ENCODE measurements at places on chromosomes 16 and 17.

DNA sequence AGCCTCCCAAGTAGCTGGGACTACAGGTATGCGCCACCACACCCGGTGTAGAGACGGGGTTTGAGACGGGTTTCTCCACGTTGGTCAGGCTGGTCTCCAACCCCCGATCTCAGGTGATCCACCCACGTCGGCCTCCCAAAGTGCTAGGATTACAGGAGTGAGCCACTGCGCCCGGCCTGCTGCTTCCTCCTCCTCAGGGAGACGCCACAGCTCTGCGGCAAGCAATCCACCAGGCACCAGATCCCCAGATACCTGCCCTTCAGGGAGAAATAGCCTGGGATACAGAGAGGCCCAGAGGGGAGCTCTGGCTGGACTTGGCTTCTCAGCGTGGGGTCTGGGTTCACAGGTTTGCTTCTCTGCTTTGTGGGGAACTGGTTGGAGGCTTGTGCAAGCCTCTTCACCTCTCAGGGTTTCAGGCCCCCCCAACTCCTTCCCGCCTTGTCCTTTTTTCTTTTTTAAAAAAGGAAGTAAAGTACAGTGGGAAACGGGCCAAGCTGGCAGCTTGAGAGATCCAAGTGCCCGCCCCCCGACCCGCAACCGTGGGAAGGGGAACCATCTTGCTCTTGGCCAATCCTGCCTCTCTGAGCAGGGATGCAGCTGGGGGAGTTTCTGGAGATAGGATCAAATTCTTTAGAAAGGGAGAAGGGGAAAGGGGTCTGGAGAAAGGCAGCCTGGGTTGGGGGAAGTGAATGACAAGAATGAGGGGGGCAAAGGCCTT, 2.6 kb upstream of the SPHK1 start:
- DNase-seq: no peak

GRCh38 chr17:74190154-74190553, 13.3 kb upstream of the RPL38 start:
- no peak for DNase-seq

DNA sequence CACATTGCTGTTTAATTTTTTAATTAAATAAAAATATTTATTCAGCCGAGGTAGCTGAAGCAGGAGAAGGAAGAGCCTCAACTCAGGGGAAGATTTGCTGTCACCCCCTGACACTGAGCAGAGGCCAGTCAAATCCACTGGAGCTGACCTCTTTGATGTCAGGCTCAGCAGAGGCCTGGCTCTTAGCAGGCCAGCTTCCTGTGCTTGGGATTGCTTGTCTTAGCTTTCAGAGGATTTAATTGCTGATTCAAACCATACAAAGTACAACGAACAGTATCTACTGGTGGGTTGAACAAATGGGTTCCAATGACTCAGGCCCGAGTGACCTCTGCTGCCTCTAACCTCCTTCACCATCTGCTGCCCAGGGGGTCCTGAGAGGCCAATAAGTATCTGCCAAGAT, 417.0 kb upstream of the HSBP1 start:
- no peak for DNase-seq

DNA sequence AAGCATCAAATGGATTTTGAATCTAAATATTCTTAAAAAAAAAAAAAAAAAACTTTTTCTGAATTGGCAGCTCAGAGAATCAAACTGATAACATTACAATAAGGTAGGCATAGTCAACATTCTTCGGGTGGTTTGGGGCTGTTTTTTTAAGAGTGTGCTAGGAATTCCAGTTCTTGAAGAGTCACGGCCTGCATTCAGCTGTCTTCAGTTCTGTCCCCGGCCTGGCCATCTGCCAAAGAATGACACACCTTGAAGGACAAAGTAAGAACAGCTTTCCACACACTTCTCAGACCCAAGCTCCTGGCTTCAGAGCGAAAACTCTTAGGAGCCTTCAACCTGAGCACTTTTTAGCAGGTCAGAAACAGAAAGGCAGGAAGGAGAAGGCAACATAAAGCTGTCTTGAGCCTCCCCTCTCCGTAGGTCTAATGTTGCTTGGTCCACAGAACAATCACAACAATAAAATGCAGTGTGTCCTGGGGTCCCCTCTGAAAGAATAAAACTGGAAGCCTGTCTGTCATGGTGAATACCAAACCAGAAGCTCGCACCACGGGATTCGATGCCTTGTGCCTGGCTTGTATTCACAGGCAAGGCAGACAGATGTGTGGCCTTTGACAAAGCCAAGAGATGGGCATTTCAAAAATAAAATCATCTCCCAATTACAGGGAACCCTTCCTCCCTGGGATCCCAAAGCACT, 524.4 kb upstream of the ZFHX3 start:
- DNase-seq: no peak

GRCh38 chr17:63665527-63666214, 34.3 kb downstream of the LIMD2 start:
- DNase-seq: no peak
